SIG-M5 (cell line): ENCODE measurements at places on chromosomes 6 and 20.

GRCh38 chr20:60113024-60113724 lies 155.0 kb downstream of the CDH26 start:
- no peak for DNase-seq

GRCh38 chr6:163323705-163324104 lies 90.8 kb upstream of the QKI start:
- DNase-seq = no peak

DNA sequence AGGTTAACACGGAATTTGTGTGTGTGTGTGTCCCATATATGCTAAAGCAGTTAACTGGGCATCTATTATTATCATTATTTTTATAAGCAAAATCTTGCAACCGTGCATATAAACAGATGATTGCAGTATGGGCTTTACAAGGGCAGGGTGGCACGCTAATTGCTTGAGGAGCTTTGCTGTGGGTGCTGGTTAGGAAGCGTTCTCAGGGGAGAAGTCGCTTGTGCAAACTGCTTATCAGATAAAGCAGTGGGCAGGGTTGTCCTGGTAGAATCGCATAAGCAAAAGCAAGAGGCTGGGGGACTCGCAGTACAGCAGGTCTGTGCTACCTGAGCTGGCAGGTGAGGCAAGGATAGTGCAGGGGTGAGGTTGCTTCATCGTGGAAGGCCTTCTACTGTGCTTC lies 9.7 kb upstream of the CCN6 start:
- no peak for DNase-seq

GRCh38 chr6:29017428-29017802 lies 12.3 kb upstream of the ZNF311 start:
- DNase-seq = no peak

GRCh38 chr6:94026575-94026974 lies 607.2 kb upstream of the EPHA7 start:
- no peak for DNase-seq

DNA sequence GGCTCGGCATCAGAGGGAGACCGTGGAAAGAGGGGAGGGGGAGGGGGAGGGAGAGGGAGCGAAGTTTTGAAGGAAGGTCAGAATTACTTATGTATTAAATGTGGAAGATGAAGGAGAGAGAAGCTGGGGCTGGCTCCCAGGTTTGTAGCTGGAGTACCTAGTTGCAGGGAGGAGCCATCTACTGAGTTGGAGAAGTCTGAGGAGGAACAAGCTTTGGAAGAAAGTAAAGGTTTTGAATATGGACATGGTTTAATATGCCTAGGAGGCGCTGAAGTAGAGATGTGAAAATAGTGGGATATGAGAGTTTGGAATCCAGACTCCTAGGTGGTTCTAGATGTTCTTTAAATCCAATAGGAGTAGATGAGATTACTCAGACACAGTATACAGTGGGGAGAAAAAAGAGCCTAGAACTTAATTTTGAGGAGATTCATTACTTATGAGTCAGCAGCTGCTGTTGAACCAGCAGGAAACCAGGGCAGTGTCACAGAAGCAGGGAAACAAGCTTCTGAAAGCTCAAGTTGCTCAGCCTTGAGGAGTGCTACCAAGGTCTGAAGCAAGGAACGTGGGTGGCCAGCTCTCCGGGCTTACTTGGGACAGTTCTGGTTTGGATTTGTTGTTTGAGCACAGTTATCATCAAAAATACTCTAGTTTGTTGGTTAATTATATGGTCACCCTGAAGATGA lies 149.3 kb downstream of the UTRN start:
- DNase-seq = no peak

DNA sequence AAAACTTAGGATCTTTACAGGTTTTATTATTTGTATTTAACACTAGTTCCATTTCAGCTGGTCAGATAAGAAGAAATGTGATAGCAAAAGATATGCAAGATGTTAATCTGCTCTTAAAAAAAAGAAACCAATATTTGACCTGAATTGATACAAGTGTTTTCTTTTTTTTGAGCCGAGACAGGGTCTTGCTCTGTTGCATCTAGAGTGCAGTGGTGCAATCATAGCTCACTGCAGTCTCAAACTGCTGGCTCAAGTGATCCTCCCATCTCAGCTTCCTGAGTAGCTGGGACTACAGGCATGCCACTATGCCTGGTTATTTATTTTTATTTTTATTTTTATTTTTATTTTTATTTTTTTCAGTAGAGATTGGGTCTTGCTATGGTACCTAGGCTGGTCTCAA lies 133.0 kb downstream of the GMPR start:
- DNase-seq = no peak
